ENCODE measurements at places on chromosomes 1 and 21. TPM values are rescaled to one million over a fixed set of nuclear protein-coding genes. Genes with fewer than 3 reads are reported as not detected.

BCAN gene
- not detected for total RNA-seq

FCRLB gene
- 5.5 TPM for total RNA-seq

TRIM63 gene
- not detected for total RNA-seq

CFHR1 gene
- total RNA-seq: not detected

DIO1 gene
- total RNA-seq: not detected

All from subcutaneous preadipocyte (primary cell).